Posterior vena cava (tissue), 2 donors: ENCODE measurements at places on chromosomes 4 and X. TPM values are rescaled to one million over a fixed set of nuclear protein-coding genes. Genes with fewer than 3 reads are reported as not detected.

GRCh38 chr4:142686081-142686480 lies 160.0 kb downstream of the INPP4B start:
- DNase-seq: no peak

DNA sequence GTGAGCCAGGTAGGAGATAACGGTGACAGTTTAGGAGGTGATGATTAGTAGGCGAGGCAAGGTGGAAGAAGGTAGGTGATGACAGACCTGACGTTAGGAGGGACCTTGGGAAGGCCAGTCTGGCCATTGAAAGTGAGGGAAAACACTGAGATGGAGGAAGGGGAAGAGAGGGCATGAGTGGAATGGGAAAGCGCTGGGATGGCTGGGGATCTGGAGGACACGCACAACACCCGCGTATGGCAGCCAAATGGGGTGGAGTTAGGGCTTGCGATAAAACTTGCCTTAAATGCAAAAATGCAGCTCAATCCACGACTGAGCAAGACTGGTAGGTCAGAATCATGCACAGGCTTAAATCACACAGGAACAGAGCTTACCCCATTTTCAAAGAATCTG lies 605 bp upstream of the CDKL2 start:
- no peak for DNase-seq

DNA sequence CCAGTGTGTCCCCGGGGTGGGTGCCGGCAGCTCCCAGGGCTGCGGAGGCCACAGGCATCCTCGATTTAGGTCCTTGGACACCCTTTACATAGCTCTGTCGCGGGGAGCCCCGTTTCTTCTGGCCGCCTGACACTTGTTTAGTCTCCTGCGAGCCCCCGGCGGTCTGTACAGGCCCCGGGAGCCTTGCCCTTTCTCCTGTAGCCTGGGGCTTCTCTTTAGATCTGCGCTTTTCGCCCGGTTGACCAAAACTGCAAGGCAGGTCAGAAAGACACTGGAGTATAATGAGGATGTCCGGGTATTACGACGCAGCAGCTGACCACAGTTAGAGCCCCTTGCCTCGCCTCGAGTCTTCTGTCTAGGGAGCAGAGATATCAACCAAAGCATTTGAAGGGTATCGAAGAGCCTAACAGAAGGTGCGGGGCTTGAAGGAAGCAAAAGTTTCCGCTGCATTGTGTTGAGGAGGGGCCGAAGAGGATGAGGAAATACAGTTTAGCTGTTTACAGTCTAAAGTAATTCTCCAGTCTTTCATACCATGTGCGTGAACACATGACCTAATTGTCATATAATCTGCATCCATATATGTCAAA lies 479 bp downstream of the BRCC3 start:
- DNase-seq: no peak

DNA sequence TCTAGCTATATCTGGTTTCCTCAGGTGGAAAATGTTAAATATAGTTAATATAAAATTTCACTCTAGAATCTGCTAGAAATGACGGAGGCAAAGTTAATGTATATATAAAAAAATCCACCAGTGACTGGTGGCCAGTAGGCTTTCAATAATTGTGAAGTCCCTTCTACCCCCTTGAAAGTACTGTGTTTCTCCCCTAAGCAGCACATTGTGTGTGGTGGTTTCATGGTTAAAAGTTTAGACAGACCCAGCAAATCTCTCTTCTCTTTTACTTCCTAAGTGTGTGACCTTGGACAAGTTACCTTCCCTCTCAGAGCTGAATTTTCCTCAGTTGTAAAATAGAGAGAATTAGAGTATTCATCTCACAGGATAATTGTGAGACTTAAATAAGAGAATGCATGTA lies 600 bp upstream of the HEPH start:
- no peak for DNase-seq

DNA sequence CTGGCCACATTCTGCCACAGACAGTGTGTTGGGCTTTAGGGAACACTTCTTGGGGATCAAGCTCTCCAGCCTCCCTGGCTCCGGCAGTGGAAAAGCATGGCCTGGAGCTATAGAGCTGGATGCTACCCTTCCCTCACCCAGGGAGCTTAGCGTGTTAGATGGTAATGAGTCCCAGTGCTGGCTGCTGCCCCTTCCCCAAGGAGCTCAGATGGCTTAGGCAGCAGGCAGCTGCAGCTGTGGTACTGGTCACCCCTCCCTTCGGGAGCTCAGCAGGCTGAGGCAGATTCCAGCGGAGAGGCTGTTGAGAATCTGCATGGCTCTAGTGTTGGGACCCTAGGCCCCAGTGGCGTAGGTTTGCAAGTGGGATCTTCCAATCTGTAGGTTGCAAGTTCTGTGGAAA lies 19.5 kb downstream of the TMEM144 start:
- DNase-seq: no peak

AFF2 gene
- 10.5 TPM for total RNA-seq

CNGA1 gene
- 0.60 TPM for total RNA-seq

AMOT gene
- total RNA-seq: 12.9 TPM

DNA sequence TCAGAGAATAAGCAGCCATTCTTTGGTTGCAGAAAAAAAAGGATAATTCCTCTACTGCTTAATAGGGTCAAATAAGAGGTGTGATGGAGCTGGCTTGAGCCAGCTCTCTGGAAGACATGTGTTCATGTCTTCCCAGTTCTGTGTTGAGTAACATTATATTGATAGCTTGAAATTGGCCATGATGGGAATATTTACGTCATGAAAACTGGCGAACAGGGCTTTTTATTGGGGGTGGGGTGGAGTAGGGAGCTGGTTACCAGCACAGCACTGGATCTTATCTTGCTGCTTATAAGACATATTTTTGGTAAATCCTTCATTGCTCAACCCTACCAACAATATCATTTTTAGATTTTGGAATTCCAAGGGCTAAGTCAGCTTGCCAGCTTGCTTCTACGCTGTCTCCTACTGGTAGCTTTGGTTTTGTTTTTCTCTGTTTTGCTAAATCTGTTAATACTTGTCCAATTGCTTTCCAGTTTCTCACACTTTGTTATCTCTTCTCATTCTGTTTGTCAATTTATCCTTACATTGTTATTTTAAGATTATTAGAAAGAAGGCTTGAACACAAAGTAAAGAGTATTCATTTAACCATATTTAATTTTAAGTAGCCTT lies 25.3 kb upstream of the GBA3 start:
- DNase-seq: no peak

GRCh38 chrX:1423215-1423614 lies 29.5 kb downstream of the ASMTL start:
- peak; percentile 59 for DNase-seq

- DNase-seq: no peak
Observed at GRCh38 chrX:128699716-128700285, 647.6 kb upstream of the ACTRT1 start.

- DNase-seq: no peak
Observed at GRCh38 chr4:64121803-64122202, 287.4 kb downstream of the TECRL start.

GNRHR gene
- not detected for total RNA-seq

- no peak for DNase-seq
Observed at GRCh38 chrX:98956014-98956413, 1454.1 kb downstream of the PCDH19 start.

DNA sequence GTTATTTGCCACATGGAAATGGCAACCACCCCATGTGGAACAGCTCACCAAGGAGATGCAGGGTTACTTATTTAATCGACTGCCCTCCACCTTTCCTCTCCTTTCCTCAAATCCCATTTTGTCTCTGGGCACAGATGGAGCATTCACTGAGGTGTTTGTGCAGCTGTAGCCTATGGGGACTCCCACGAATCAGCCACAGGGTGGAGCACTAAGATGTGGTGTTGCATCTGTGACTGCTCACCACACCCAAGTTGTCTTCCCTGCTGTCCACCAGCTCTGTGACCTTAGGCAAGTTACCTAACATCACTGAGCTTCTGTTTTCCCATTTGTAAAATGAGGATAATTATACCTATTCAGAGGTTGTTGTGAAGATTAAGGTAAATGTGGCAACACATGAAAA lies 252.4 kb upstream of the CPEB2 start:
- no peak for DNase-seq

TBC1D8B gene
- 9.2 TPM for total RNA-seq

- DNase-seq: no peak
Observed at GRCh38 chr4:175385797-175386196, 426.3 kb downstream of the GPM6A start.

GRCh38 chr4:7650606-7651385 lies 216.1 kb upstream of the PSAPL1 start:
- peak; percentile 78 for DNase-seq
